Esophagus muscularis mucosa (tissue), 4 donors: ENCODE measurements at places on chromosomes 16 and 17.
A peak's percentile ranks its signal among the peaks of the same experiment; 100 is the strongest.

- no peak for DNase-seq
Observed at GRCh38 chr16:89507214-89507833, 879 bp upstream of the SPG7 start.

DNA sequence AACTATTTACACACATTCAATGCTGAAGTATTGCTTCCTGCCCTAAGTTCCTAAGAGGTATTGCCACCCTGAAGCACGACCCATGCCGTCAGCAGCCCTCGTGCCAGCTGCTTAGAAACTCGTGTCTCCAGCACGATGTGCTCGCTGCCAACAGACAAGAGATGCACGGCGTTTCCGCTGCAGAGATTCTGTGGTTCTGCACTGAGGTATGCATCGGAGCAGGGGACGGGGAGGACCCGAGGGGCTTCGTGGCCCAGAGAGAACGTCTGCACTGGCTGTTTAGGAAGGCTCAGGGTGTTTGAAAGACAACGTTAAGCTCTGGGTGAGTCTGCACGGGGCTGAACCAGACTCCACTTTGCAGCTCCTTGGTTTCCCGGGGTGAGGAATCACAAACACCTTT, 82.7 kb upstream of the CREBBP start:
- DNase-seq: no peak

DNA sequence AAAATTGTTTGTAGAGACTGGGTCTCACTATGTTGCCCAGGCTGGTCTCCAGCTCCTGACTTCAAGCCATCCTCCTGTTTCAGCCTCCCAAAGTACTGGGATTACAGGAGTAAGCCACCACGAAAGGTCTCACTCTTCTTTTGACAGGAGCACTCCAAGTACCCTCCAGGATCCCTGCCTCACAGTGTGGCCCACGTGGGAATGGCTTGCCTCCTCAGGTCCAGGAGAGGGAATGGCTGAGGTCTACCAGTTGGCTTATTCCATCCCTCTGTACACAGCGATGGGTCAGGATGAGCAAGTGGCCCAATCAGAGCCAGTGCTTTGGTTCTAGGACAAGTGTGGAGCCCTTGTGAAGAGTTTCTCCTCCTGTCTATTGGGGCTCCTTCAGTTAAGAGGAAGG, 73.7 kb upstream of the ZNF423 start:
- no peak for DNase-seq

DNA sequence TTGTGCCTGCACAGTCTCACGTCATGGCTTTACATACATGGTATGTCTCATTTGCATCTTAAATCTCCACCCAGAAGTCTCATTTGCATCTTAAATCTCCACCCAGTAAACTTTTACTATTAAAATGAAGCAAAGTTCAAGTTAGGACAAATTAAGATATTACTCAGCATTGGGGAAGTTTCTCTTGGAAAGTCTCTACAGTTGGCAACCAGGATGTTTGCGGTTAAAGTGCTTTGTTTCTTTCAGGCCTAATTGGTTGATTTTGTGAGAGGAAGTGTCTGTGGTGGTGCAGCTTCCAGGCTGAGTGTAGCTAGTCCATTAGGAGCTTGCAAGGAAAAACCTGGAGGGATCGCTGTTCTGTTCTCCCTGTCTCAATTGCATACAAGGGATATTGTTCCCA, 1373.3 kb upstream of the GOT2 start:
- DNase-seq: no peak

DNA sequence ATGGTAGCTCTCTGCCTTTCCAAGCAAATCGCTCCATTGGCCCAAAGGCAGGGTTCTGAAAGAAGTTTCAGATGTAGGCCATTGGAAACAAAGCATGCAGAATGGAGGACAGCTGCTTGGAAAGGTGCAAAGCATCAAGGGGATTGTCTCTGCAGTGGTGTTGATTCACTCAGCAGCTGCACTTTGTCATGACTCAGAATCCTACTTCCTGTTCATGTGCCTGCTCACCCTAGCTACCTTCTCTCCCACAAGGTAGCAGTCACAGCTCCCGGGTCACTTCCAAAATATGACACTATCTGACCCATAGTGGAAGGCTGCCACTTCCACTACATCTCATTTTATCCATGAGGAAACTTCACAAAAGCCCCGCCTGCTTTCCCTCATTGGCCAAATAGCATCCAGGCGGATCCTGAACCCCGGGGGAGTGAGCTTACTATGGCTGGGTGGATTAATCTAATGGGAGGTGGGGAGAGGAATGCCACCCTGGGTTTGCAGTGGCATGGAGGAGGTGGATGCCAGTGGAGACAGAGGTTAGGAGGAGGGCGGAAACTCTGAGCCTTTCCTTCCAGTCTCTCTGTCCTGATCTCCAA, 74.7 kb upstream of the NKD1 start:
- no peak for DNase-seq

- DNase-seq: no peak
Observed at GRCh38 chr16:25264597-25264996, 7.0 kb upstream of the ZKSCAN2 start.

- DNase-seq: peak; percentile 88
Observed at GRCh38 chr16:31333686-31334649, 21.0 kb upstream of the ITGAX start.

DNA sequence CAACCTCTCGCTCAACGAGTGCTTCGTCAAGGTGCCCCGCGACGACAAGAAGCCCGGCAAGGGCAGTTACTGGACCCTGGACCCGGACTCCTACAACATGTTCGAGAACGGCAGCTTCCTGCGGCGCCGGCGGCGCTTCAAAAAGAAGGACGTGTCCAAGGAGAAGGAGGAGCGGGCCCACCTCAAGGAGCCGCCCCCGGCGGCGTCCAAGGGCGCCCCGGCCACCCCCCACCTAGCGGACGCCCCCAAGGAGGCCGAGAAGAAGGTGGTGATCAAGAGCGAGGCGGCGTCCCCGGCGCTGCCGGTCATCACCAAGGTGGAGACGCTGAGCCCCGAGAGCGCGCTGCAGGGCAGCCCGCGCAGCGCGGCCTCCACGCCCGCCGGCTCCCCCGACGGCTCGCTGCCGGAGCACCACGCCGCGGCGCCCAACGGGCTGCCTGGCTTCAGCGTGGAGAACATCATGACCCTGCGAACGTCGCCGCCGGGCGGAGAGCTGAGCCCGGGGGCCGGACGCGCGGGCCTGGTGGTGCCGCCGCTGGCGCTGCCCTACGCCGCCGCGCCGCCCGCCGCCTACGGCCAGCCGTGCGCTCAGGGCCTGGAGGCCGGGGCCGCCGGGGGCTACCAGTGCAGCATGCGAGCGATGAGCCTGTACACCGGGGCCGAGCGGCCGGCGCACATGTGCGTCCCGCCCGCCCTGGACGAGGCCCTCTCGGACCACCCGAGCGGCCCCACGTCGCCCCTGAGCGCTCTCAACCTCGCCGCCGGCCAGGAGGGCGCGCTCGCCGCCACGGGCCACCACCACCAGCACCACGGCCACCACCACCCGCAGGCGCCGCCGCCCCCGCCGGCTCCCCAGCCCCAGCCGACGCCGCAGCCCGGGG, 1.3 kb downstream of the FOXC2 start:
- no peak for DNase-seq

GRCh38 chr16:23960081-23960885, 124.5 kb downstream of the PRKCB start:
- no peak for DNase-seq

DNA sequence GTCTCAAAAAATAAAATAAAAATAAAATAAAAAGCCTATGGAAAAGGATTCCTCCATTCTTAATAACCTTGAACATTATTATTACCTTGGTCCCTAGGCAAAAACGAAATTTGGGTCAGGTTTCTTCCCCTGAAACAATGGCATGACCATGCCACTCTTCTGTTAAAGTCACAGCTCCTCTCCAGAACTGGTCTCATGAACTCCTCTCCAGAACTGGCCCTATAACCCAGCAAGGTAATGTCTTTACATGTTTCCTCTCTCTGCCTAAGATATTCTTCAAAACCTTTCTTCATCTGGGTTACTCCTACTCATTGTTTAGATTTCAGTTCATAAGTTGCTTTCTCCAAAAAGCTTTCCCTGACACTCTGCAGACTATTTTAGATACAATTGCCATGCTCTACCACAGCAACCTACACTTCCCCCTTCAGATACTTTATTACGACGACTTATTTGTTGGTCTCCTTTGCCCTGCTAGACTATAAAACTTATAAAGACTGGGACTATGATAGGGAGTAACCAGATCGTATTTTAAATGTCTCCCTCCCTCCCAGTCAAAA, 13.5 kb downstream of the TRIM37 start:
- DNase-seq: no peak

DNA sequence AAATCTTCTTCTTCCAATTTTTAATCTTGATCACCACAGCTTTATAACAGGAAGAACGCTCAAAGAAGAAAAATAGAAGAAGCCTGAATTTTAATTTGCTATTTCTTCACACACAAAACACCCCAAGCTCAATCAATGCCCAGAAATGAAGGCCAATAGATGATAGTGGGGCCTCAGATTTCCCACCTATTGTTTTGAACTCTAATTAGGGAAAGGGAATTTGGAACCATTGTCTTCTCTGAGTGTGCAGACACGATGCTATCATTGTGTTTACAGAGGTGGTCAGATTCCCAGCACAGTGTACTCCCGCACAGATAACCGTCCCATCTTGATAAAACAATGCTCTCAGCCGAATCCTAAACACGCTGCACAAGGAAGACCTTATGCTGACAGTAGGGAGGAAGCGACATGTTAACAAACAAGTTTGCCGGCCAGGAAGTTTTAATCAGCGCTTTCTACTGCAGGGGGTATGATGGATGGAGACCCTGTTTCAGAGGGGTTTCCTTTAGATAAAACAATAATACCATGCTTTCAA, 684.7 kb downstream of the MAF start:
- no peak for DNase-seq

DNA sequence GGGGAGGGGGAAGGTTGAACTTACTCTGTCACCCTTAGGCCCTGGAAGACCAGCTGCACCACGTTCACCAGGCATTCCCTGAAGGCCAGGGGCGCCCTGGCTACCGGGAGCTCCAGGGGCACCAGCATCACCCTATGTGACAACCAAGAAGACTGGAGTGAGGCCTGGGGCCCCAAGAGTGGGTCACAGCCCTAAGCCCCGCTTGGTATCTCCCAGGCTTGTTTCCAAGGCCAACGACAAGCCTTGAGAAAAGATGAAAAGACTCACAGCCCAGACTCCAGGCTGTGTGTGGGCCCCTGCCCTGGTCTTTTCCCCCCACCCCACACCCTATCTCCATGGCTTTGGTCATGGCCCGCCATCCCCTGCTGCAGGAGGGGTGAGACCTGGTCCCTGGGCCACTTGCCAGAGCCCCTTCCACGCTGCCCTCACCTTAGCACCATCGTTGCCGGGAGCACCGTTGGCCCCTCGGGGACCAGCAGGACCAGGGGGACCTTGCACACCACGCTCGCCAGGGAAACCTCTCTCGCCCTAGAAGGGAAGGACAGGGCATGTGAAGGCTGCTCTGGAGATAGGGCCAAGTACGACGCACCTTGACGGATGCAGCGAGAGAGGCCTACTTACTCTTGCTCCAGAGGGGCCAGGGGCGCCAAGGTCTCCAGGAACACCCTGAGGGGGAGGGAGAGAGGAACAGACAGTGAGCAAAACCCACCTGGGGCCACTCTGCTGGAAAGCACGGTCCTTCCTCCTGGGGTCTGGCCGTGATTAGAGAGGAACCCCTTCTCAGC, 9.9 kb downstream of the COL1A1 start:
- no peak for DNase-seq

DNA sequence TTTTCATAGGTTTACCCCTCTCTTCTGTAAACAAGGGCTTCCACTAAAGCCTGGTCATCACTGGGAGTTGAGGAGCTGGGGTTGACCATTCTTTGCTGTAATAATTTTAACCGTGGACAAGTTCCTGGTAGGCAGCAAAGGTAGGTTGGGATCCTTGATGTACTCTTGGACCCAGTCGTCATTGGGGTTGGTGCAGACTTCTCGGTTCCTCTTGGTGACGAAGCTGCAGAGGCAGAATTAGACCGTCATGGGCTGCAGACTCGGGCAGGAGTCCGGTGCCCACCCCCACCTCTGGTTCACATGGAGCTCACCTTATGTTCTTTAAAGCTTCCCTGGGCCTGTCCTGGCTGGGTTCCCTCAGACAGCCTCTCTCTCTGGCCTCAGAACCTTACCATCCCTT, 3.8 kb downstream of the CCL16 start:
- DNase-seq: peak; percentile 42

DNA sequence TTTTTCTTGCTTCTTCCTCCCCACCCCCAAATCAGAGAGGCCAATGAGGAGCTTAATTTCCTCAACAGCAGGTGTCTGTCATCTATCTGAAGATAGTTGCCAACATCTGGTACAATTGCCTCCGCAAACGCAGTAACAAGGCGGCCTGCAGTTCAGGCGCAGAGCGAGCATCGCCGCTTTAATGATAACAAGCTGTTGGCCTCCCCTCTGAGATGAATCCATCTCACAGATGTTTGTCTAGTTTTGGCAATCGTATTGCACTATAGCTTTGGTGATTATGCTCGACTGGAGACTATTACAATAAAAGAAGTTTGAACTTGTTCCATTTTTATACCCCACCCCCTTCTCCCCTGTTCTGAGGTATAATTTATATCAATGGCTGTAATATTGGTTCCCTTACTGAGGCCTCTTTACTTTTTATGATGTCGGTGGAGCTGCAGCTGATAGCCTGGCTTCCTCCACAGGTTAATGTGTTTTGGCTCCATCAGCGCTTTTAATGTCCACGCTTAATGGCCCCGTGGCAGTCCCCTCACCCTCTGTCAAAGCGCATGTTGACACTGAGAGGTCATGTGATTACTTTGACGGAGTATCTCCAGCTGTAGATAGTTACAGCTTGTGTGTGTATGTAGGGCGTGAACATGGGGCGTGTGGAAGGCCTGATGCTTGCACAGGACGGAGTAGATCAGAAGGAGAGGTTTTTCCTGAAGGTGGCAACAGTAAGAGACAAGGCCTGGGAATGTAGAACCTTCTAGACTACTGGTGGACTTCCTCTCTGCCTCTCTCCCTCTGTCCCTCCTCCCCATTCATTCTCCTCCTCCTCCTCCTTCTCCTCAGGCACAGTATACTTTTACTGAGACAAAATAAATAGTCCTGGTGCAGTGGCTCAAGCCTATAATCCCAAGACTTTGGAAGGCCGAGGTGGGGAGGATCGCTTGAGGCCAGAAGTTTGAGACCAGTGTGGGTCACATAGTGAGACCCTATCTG, 164.7 kb downstream of the MSI2 start:
- DNase-seq: no peak

- DNase-seq: no peak
Observed at GRCh38 chr17:45958307-45958706, 40.7 kb upstream of the STH start.

- no peak for DNase-seq
Observed at GRCh38 chr17:3378321-3378720, 7.8 kb downstream of the OR3A2 start.

DNA sequence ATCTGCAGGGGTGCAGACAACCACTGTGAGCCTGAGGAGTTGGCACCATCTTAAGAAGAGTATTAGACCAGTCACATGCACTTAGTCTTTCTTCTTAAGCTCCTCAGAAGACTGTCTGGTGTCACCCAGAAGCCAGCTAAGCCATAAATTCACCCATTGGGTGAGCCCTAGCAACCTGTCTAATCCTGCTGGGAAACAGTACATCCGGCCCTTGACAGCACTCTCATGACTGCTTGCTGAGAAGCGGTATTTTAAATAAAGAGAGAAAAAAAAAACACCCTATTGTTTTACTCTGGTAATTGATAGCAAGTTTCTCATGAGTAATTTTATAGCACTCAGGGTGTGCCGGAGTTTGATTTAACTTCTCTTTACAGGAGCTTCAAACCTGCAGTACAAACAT, 134.7 kb downstream of the SOX9 start:
- DNase-seq: no peak

- DNase-seq: no peak
Observed at GRCh38 chr16:10558746-10559641, 21.4 kb downstream of the EMP2 start.
